Activated T-cell treated with anti-CD3 and anti-CD28 coated beads, Interleukin-2, amount 50 U/mL, for 1 hour (primary cell): ENCODE measurements at places on chromosomes 13 and 19.

GRCh38 chr13:27493981-27494380, 43.6 kb upstream of the MTIF3 start:
- no peak for DNase-seq

DNA sequence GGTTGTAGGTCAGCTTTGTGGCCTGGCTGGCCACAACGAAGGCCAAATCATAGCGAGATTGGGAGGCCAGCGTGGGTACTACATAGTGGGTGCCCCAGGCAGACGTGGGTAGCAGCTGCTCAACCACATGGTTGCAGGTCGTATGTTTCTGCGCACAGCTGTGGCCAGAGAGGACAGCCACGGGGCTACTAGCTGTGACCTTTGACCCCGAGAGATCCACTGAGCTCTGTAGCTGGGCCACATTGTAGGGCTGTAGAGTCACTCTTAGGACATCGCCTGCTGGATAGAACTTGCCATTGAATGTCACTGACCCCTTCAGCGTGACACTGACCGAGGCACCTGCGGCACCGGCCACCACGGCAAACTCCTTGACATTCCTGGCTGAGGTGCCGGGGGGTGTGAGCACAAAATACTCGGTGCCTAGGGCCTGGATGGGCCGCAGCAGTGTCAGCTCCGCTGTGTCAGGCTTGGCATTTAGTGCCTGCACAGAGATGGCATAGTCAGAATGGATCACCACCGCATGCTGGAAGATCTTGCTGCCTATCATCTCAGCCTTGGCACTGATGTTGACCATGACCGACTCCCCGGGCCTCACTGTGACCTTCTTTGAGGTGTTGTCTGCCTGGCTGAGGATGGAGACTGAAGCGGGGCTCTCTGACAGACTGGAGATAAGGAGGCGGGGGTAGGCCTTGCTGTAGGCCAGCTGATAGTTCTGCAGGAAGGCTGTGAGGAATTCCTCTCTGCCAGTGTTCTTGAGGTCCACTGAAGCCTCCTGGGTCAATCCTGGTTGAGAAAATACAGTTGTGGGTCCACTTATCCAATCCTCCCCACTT, 6.7 kb downstream of the FCGBP start:
- peak; percentile 14 for DNase-seq

GRCh38 chr13:28318496-28318895, 176.4 kb downstream of the FLT1 start:
- no peak for DNase-seq

DNA sequence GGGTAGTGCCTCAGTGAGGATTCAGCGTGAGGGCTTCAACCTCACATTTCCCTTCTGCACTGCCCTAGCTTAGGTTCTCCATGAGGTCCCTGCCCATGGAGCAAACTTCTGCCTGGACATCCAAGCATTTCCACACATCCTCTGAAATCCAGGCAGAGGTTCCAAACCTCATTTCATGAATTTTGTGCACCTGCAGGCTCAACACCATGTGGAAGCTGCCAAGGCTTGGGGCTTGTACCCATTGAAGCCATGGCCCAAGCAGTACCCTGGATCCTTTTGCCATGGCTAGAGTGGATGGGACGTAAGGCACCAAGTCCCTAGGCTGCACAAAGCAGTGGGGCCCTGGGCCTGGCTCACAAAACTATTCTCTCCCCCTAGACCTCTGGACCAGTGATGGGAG, 877.1 kb upstream of the KLHL1 start:
- DNase-seq: no peak

DNA sequence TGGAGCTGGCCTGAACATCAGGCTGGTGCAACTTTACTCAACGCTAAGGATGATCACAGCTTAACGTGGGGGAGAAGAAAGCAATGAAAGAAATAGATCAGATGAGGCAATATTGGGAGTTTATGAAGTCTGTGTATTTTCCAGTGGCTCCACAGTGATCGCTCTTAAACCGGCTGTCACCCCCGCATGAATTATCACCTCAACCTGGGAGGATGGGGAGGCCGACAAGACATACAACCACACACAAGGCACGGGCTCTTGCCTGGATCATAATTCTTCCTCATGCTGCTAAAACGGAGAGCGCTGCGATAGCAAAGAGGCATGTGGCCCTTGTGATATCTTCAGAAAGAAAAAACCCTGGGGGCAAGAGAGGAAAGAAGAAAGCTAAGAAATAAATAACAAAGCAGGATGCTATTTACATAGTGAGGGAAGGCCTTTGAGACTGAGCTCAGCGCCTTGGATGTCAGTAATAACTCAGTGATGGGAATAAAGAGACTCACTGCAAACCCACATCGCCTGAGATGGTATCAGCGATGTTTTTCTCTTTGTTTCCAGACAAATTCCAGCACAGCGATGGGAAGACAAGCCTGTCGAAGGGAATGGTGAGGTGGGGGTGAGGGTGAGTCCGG, 19.1 kb upstream of the CHST8 start:
- no peak for DNase-seq

DNA sequence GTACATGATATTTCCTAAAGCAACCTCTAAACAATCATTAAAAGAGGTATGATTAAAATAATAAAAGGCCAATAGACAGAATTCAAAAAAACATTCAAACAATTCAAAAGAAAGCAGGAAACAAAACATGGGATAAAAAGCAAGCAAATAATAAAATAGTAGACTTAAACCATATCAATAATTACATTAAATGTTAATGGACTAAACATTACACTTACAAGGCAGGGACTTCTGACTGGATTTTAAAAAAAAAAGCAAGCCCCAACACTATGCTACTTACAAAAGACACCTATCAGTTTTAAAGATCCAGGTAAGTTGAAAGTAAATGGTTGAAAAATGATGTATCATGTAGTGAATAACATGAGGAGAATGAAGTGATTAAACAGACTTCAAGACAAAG, 65.2 kb downstream of the KLF2 start:
- DNase-seq: no peak

- no peak for DNase-seq
Observed at GRCh38 chr13:34307607-34308006, 489.7 kb downstream of the RFC3 start.

DNA sequence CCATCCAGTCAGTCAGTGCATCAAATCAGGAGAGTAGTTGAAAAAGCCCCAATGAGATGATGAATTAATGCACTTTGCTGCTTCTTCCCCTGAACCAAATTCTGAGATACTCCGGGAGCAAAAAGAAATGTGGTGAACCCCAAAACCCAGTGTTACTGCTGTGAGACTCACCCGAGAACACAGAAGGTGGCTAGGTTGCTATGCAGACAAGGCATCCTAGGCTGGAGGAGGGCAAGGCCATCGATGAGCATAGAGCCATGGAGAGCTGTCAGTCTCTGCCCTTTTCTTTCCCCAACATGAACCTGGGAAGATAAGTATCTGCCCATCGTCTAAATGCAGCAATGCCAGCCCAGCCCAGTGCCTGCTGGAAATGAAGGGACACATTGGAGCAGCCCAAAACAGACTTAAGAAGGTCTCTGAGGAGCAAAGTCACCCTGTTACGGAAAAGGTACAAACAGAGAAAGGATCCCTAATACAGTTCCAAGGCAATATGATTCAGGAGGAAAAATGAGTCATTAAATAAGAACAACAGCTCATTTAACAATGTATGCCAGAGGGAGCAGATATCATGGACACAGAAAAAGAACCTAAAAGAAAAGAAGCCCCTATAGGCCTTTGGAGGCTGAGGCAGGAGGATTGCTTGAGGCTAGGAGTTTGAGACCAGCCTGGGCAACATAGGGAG, 272.0 kb downstream of the FOXO1 start:
- DNase-seq: no peak

DNA sequence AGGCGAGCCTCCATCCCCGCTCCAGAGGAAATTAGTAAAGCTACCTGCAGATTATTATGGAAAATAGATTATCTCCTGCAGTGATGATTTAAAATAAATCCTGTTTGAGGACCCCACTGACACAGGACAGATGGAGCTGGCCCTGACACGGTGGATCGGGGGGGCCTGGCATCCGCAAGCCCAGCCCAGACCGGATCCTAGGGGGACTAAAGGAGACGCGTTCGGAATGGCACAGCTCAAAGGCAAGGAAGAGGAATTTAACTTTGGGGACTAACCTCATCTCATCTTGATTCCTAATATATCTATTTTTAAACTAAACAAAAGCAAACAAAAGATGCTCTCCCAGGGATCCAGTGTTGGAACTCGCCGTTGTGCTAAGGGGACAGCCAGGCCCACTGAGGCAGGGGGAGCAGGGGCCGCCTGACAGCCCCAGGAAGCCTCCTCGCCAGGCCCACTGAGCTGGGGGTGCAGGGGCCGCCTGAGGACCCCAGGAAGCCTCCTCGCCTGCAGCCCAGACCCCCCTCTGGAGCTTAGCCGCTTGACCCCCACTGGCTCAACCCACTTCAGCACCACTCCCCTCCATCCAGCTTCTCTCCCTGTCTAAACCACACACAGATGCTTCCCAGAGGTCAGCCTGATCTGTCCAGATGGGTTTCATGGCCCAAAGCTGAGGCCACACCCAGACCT, 78.6 kb downstream of the SPACA7 start:
- no peak for DNase-seq

GRCh38 chr19:58468216-58468839, 1.4 kb downstream of the ZNF324 start:
- no peak for DNase-seq

DNA sequence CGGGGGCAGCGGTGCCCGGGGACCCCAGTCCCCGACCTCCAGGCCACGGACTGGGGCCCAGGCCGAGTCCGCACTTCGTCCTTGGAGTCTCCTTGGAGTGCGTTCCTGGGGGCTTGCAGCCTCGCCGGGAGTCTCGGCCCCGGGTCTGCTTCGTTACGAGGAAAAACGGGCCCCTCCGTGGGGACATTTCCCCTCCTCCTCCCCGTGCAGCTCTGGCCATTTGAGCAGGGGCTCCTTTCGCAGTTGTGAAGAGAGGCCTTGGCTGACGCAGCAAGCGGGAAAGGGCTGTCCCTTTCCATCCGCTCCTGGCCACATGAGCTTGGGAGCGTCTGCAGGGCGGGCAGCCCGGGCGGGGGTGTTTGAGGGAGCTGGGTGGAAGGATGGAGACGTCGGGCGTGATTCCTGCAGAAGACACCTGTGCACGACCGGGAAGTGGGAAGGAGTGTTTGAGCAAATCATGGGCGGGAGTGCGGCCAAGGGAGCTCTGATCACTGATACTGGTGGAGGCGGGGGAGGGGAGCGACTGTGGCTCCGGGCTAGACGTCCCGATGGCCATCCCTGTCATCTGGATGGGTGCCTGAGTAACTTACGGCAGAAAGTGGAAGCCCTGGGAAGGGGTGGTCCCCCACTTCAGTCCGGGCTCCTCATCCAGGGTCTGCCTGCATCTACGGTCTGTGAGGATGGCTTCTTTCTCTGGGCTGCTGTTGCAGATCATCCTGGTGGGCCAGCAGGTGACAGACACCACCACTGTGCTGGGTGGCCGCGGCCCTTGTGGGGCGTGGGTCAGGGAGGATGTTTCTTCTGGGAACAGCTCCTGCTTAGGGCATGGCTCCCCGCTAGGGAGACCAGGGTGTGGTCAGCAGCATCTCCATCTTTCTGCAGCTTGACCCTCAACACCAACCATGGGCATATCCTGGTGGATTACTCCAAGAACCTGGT, 736 bp downstream of the GPI start:
- DNase-seq: no peak

GRCh38 chr19:55635334-55635717, 5.5 kb upstream of the ZNF580 start:
- no peak for DNase-seq

DNA sequence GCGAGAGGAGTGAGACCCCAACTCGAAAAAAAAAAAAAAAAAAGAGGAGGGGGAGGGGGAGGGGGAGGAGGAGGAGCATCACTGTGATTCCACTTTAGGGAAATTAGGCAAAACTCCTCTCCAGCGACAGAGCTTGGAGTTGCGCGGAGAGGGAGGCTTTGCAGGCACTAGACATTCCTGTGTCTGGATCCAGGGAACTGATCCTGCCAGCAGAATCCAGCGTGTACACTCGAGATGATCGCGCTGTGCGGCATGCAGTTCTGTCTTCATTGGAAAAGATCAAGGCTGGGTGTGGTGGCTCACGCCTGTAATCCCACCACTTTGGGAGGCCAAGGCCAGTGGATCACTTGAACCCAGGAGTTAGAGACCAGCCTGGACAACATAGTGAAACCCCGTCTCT, 29.6 kb upstream of the KLF2 start:
- no peak for DNase-seq
